ENCODE measurements at places on chromosomes 3 and 15.

- no peak for DNase-seq
Measured at GRCh38 chr3:146969356-146969755, 364.2 kb upstream of the PLSCR5 start.

- DNase-seq: no peak
Measured at GRCh38 chr3:51163051-51163450, 222.0 kb upstream of the MANF start.

- DNase-seq: no peak
Measured at GRCh38 chr15:39118510-39118909, 462.4 kb upstream of the THBS1 start.

DNA sequence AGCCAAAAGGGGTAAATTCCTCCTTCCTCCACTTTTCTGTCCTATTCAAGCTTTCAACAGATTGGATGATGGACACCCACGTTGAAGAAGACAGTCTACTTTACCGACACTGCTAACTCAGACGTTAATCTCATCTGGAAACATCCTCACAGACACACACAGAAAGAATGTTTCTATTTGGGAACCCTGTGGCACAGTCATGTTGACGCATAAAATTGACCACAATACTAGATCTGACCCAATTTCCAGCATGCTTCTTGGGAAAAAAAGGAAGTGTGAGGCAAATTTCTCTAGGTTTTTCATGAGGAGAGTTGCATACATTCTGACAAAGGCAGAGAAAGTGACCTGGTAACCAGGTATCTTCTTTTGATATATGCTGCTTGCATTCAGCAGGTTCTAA is 594.1 kb downstream of the FGF12 start:
- no peak for DNase-seq

DNA sequence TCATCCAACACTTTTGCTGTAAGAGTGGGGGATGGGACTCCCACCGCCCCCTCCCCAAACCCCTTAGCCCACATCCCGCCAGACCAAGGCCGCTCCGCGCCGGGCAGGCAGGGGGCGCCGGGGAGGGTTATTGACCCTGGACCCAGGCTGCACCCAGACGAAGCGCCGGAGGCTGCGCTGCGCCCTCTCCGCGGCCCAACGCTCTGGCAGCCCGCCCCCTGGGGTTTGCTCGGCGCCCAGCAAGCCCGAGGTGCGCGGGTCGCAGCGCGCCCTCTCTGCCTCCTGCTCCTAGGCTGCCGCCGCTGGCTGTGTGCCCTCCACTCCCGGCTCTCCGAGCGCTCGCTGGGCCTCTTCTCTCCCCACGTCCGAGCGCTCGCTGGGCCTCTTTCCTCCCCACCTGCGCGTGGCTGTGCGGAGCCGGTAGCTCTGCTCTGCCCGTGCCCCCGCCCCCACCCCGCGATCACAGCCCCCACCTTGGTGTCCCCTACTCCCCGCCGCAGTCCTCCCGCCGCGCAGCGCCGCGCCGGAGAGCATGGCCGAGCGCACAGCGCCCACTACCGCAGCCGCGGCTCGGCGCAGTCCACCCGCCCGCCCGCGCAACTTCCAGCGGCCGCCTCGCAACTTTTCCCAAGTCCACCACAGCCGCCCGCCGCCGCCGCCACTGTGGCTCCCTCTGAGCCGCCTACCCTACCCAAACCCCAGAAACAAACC is 1.2 kb downstream of the MECOM start:
- no peak for DNase-seq

GRCh38 chr3:124351430-124352148 is 359.7 kb upstream of the ROPN1 start:
- no peak for DNase-seq

- DNase-seq: no peak
Measured at GRCh38 chr3:71035314-71035713, 548.2 kb downstream of the FOXP1 start.

- DNase-seq: no peak
Measured at GRCh38 chr3:43659250-43659880, 31.4 kb upstream of the ABHD5 start.

- DNase-seq: no peak
Measured at GRCh38 chr3:167166012-167166411, 214.1 kb downstream of the ZBBX start.

DNA sequence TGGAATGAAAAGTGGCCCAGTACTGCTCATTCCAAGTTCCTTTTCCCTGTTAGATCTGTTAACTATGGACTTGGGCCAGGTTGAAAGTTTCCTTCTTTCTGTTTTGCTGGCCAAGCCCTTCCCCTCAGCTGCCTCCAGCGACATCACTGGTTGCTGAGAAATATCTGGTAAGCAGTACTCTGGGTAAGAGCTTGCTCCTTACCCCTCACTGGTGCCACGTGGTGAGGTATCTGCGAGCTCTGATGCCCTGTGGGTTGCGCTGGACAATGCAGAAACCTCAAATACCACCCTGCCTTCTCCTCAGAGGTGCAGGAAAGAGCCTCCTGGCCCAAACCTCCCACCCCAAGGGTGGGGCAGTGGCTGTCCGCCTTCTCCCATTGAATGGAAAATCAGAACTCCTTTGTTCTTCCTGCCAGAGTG is 42.9 kb upstream of the APH1B start:
- DNase-seq: no peak

GRCh38 chr3:53030619-53031449 is 15.0 kb downstream of the SFMBT1 start:
- no peak for DNase-seq

DNA sequence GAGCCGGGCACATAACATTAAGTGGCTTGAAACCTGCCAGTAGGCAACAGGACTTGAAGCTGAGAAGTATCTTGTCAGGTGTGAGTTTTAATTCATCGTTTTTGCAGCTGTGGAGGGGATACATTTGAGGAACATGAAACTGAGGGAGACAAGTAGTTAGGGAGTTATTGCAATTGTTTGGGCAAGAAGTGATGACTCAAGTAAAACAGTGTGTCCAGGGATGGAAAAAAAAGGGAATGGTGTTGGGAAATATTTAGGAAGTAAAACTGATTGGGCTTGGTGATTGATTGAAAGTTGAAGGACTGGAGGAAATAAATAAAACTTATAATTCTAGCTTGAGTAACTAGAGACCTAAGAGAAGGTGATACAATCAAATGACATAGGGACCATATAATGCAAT is 85.5 kb downstream of the NCEH1 start:
- DNase-seq: no peak

DNA sequence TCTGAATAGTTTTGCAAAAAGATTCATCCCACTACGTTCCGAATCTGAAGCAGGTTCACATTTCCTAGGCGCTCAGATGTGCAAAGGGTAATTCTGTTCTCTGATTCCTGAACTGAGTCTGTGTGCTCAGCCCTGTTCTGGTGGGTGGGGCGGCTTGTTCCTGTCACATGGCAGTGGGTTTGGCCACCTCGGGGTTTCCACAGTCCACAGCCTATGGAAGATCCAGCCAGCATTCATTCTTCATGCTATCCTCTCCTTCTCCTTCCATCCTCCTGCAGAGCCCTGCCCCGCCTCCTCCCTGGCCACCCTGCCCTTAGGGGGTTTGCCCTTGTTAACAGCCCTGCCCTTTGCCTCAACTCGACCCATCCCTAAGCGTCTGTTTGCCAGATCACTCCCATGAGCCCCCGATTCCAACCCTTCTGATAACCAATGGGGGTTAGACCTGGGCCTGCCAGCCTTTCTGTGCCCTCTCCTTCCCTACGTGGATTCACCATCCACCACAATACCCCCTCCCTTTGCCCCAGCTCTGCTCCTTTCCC is 31.0 kb downstream of the PRR20G start:
- no peak for DNase-seq

DNA sequence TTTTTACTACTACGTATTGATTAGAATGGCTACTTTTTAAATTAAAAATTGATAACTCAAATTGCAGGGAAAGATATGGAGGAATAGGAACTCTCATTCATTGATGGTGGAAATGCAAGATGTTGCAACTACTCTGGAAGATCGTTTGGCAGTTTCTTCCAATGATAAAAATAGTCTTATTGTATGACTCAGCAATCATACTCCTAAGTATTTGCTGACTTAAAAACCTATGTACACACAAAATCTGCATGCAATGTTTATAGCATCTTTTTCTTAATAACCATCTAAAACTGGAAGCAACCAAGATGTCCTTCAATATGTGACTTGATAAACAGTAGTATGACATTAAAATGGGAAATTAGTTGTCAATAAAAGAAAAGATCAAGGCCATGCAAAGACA is 87.4 kb upstream of the LRRC3B start:
- no peak for DNase-seq

DNA sequence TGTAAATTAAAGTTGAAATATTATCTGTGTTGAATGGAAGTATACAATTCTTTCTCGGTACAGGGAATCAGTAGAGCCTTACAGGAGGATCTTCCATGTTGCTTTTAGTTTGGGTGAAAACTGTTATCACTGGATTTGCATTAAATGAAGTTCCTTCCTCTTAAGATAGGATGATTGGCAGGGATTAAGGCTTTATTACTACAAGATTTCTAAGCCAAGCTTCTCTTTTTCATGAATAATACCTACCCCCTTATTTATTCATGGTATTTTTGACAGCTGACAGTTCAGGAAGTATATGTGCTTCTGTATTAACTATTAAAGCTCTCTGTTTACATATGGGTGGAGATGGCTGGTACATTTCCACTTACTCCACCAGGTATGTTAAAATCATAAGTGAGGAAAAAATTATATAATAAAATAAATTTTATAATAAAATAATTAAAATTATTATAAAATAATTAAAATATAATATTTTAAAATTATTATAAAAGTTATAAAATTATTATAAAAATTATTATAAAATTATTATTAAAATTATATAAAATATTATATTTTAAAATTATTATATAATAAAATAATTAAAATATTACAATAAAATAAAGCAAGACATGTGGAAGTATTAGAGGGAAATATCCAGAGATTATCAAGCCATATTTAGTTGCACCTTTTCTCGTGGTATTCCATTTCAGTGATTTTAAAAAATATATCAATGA is 332.9 kb downstream of the ROBO2 start:
- no peak for DNase-seq

- no peak for DNase-seq
Measured at GRCh38 chr15:71149646-71150557, 34.6 kb downstream of the THSD4 start.

DNA sequence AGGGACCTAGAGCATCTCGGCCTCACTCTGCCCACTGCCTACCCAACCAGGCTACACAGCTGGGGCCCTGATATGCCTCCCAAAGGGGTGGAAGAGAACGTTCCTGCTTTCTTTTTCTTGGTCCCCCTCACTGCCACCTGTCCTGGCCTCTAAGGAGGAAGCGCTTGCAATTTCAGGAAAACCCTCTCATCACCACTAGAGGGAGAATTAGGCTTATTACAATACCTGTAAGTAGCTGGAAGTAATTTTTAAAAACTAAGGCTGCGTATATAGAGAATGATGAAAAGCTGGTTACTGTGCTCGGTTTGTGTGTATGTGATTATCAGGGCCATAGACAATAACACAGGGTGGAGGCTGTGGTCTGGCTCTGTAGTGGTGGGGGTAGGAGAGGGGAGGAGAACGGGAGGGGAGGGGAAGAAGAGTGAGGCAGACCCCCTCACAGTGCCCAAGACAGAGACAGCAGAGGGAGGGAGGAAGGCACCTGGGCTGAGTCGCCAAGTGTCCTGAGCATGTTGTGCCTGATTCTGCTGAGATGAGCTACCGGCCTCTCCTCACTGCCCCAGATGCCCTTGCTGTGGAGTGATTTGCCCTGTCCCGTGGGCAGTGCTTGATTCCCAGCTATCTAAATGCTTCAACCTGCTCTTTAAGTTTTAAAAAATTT is 3.3 kb downstream of the GABRG3 start:
- DNase-seq: no peak

GRCh38 chr3:10996345-10997013 is 3.9 kb downstream of the SLC6A1 start:
- no peak for DNase-seq

GRCh38 chr15:67715170-67715569 is 110.1 kb upstream of the SKOR1 start:
- DNase-seq: no peak

GRCh38 chr15:92117261-92117731 is 263.8 kb downstream of the SLCO3A1 start:
- no peak for DNase-seq

DNA sequence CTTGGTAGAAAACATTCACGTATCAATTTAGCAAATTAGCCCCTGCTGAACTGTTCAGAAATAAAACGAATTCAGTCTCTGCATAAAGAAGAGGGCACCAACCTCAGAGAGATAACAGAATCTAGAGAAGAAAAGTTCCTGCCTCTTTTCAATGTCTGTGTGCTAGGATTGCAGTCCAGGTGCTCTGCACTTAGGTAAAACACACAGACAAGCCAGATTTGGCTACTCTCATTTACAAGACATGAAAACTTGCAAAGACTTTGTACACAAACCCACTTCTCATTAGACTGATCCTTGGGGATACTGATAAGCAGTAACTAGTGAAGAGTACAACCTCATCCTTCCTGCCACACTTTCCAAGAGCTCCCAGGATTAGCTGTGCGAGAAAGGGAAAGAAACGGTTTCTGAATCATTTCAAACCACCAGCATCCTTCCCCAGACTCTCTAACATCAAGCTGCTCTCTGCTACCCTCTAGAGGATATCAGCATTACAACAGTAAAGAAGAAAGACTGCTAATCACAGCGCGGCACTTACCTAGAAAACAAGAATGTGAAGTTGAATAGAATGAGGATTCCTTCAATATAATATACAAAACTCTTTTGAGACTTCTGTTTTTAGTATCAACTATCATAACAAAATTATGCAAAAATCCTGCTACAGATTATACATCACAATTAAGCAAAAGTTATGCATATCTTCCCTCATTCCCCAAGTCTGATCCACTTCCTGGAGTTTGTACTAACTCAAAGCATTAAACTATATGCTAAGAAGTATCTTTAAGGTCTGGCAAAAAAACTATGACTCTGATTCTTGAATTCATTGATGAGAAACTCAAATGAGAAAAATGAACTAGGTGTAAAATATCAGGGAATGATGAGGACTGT is 306.4 kb downstream of the MAGI1 start:
- DNase-seq: no peak

GRCh38 chr3:152104847-152105415 is 163.8 kb upstream of the MBNL1 start:
- DNase-seq: no peak

- DNase-seq: no peak
Measured at GRCh38 chr3:177574222-177574856, 377.1 kb upstream of the TBL1XR1 start.

DNA sequence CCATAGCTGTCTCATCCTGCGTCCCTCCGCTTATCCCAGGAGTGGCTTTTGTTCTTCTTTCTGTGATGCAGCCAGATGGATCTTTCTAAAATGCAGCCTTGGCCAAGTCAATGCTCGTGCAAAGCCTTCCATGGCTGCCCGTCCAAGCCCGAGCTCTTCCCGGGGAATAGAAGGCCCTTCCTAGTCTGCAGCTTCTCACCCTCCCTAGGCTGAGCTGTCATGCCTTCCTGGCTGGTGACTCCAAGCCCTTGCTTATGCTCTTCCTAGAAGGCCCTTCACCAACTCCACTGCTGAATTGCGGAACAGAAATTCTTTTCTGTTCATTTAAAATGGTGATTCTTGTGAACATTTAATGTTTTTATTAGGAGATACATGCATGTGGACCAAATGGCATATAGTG is 95.9 kb downstream of the SMAD6 start:
- DNase-seq: no peak

GRCh38 chr3:146476094-146476740 is 6.9 kb upstream of the PLSCR2 start:
- no peak for DNase-seq

Data from cortex of kidney (tissue), 1 donor.